ENCODE measurements at places on chromosomes 6 and 20. TPM values are rescaled to one million over a fixed set of nuclear protein-coding genes. Genes with fewer than 3 reads are reported as not detected.

DNA sequence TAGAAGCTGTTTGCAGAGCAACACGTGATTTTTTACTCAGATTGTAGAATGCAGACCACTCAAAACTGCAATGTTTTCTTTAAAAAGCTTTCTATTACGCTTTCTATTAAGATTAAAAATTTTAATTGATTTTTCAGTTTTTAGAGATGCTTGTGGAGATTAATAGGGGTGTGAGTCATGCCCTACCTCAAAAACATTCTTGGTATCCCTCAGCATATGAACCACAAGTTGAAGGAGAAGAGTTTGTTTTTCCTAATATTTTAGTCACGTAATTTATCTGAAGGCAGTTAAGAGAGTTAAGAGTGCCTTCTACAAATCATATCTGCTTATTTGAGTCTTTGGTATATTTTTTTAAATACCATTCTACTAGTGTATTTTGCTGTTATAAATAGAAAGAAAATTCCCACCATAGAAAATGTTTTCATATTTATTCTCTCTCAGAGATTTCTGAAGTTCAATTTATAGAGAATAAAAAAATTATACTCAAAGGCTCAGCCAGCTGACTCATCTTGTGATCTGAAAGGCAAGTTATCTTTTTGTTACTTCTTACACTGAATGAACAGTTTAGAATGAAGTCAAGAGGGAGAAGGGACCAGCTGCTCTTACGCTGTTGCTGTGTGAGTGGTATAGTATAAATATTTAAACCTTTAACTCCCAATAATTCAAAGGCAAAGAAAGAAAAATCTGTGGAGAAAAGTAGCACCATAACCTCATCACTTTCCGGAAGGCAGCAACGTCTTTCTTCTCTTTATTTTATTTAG is 7.6 kb downstream of the RIPOR2 start:
- peak; percentile 32 for DNase-seq

GRCh38 chr20:21901470-21902275 is 196.2 kb downstream of the PAX1 start:
- DNase-seq = no peak

DNA sequence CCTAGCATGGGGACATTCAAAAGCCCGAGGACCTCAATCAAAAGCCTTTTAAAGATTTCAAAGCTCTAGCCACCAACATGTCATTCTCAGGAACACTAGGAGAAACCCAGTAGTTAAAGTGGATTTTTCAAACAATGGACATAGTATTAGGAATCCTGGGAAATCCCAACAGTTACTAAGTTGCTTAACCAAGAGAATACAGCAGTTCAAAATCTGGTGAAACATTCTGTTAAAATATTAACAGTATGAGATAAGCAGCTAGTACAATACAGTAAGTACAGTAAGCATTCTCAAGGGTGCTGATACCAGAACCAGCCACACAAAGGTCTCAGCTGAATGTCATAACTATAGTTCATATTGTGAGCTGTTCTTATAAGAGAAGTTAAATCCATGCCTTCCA is 68.6 kb downstream of the CDK19 start:
- DNase-seq = no peak

The CGA gene
- not detected for total RNA-seq

The HSPA12B gene
- total RNA-seq = under 0.01 TPM

DNA sequence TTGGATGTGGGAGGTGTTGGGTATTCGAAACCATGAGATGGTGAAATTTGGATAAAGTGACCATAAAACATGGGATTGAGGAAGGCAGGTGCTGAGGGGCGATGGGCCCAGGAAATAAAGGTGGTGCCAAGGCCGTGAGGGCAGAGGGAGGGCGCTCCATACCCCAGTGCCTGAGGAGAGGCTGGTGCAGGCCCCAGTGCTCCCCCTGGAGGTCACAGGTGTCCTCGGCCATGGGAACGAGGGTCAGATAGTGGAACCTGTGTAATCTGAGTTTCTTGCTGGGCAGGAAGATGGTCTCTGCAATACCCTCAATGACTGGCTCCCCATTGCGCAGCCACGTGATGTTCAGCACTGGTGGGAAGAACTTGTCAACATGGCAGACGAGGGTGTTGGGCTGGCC is 16.2 kb downstream of the HLA-DPB1 start:
- peak; percentile 6 for DNase-seq

DNA sequence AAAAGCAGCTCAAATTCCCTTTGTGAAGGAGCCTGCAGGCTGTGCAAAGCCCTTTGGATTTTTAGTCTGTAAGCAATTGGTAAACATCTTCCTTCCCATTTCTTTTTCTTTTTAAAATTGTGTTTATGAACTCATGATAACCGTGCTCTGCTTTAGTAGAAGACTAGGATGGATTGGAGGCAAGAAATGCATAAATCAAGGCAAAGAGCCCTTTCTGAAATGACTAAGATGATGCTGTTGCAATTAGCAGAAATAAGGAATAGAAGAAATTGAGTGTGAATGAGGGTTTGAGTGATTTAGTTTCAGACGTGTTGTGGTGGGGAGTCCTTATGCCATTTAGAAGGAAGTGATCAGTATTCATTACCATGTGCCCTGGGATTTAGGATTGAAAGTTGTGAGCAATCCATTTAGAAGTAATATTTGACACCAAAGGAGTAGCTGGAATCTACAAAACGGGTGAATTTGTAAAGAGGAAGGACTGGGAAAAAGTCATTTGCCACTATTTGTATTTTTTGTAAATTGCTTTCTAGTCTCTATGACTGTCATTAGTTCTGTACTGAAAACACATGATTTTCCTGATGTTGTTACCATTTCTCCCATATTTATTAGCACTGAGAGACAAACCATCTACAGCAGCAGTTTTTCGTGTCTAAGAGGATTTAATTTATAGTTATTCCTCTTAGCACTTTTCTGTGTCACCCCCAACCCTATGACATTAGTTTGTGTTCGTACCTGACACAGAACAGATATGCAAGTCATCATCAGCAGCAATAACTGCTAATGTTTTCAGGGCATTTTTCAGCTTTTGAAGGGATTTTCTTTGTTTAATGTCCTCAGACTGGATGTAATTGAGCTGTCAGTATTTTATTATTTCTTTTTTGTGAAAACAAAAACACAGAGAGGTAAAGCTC is 265.0 kb downstream of the UTRN start:
- DNase-seq = no peak

DNA sequence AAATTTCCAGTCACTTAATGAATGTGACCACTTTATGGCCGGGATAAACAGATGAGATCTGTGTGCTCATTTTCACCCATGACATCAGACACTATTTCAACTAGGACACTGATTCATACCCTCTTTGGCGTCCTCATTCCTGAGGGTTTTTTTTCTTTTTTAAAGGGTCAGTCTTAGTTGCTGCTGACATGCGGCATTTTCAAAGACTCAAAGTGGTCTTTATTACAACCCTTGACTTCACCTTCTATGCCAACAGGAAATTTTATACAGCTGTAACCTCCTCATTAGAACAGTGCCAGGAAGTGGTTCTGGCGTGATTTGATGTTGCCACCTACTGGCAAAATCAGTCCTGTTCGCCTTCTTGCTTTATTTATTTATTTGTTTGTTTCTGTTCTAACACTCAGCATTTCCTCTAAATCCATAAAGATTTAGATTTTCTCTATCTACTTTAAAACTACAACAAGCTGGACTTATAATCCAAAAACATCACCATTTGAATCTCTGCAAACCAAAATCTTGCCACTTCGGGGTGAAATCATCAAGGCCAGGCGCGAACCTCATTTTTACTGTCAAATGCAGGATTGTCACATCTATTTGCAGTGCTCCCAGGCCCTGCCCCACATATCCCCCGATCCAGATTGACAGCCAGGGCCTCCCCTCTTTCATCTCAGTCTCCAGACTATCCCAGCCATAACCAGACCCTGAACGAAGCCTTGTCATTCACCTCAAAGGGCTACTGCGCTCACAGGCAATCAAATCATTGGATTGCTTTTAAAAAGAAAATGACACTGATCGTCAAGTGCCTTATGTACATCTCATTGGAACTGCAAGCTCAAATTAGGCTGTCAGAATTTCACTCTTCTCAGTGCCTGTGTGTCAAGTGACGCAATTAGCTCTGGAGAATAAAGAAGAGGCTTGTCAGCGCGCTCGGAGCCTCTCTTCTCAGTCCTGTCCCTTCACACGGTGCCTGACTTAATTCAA is 77.5 kb downstream of the C6orf118 start:
- DNase-seq = peak; percentile 24

The FGD2 gene
- total RNA-seq = not detected

DNA sequence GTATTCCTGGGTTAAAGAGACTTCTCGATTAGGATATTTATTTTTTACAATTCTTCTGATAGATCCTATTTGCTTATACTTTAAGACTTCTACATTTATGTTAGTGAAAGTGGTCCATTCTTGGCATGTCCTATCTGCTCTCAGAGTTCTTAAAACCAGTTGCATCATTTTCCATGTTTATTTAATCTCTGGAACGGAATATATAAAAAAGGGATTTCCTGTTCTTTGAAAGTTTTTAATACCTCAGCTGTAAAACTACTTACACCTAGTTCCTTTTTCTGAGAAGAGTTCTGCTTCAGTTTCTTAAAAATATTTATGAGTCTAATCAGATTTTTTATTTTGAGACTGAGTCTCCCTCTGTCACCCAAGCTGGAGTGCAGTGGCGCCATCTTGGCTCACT is 18.0 kb upstream of the MYL9 start:
- DNase-seq = peak; percentile 51

- DNase-seq = no peak
These were observed 158.1 kb upstream of the THBS2 start for GRCh38 chr6:169411722-169412121.

DNA sequence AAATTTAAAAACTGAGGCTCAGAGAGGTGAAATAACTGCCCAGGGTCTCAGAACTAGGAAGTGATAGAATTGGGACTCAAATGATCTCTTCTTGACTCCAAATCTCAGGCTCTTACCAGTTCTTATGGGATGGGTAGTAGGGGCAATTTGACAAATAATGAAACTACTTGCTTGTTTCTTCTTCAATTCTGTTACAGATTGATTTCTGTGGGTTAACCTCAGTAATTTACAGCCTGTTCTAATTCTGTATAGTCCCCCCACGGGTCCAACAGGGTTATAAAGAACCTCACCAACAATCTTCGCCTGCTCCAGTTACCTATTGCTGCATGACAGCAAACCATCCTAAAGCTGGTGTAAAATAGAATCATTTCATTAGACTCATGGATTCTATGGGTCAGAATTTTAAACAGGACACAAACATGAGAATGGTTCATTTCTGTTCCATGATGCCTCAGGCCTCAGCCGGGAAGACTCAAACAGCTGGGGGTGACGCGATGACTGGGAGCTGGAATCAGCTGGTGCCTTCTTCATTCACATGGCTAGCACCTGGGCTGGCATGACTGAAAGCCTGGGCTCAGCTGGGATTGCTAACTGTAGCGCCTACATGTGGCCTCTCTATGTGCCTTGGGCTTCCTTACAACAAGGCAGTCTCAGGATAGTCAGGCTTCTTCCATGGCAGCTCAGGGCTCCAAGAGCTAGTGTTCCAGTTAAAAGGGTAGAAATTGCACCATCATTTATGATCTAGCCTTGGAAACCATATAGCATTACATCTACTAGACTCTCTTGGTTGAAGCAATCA is 6.6 kb upstream of the WFDC2 start:
- DNase-seq = no peak

The ADNP gene
- total RNA-seq = 26.8 TPM

DNA sequence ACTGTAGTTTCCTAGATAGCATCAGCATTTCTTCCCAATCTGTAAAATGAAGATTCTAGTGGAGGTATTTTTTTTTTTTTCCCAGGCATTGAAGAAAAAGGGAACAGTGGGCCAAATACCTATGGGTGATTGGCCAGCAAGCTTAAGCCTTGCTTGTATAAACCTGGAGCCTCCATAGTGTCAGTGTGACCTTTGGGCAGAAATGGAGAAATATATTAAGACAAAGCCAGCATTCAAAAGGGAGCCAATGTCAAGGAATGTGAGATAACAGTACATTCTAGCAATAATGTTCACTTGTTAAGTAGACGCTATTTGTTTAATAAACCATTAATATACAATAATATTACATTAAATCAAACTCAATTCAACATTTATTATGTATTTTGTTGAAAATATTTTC is 275.4 kb downstream of the FOXA2 start:
- no peak for DNase-seq

DNA sequence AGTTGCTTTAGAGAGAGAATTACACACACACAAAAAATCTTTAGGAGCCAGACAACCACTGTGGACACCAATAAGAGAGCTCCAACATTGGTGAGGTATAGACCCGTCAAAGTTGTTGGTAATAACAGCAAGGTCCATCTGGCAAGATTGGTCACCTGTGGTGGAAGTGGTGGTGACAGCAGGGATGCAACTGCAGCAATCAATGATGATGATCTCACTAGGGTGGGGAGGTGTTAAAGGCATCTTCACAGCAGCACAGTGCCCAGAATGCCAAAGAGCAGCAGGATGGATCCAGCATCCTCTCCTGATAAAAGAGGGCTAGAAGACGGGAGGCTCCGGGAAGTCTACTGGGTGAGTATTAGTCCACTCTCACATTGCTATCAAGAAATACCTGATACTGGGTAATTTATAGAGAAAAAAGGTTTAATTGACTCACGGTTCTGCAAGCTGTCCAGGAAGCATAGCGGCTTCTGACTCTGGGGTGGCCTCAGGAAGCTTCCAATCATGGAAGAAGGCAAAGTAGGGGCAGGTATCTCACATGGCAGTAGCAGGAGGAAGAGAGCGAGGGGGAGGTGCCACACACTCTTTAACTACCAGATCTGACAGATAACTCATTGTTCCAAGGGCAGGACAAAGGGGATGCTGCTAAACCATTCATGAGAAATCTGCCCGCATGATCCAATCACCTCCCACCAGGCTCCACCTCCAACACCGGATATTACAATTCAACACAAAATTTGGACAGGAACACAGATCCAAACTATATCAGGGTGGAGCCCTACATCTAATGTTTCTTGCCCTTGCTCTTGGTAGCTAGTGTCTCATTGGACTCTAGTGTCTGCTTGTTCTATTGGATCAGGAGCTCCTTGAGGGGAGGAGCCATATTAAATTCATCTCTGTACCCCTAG is 48.9 kb downstream of the KLHL31 start:
- DNase-seq = no peak

DNA sequence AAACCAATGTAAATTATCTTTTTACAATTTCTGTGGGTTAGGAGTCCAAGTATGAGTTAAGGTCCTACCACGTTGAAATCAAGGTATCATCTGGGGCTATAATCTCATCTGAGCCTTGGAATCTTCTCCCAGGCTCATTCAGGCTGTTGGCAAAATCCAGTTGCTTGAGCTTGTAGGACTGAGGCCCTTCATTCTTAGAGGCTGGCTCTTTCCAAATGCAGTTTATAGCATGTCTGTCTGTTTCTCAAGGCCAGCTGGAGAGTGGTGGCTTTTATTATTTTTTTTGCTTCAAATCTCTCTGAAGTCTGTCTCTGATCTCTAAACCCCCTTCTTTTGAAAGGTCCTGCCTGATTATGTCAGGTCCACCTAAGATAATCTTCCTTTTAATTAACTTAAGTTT is 177.2 kb upstream of the ASCC3 start:
- no peak for DNase-seq

The RSPH4A gene
- total RNA-seq = 0.32 TPM

The C4B gene
- total RNA-seq = 9.9 TPM

Measured in fibroblast of villous mesenchyme (primary cell).